ENCODE measurements at places on chromosomes 13 and 19.

GRCh38 chr13:98123176-98123575, 19.7 kb upstream of the FARP1 start:
- no peak for DNase-seq

DNA sequence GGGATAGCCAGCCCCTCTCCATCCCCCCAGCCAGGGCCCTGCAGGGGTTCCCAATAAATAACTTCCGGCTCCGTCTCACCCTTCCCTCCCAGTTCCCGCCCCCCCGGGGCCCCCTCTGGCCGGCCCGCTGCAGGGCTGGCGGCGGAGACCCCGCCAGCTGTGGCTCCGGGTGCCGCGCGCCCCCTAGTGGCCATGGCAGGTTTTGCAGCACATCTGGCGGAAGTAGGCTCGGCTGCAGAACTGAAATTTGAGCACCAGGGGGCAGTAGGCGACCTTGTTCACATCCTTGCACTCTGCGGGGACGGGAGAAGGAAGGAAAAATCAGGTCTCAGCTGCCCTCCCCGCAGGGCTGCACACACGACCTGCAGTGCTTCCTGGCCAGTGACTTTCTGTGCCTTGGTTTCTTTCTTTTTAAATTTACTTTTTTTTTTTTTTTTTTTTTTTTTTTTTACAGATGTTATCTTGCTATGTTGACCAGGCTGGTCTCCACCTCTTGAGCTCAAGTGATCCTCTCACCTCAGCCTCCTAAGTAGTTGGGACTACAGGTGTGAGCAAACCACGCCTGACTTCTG, 3.6 kb upstream of the MYO1F start:
- DNase-seq: peak; percentile 72

DNA sequence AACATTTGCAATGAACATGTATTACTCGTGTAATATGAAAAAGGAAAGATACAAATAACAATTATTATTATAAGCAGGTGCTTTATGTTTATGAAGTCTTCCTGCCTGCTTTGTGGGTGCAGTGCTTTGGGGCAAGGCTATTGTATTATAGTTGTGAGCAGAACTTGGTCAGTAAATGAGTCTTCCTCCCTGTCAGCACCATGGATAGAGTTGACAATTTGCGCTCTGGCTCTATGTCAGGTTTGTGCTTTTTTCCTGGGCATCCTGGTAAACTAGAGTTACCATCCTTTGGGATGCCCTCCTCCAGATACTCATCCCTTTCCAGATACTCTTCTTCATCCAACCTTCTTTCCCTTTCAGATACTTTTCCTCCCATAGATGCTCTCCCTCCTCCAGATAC, 19.6 kb downstream of the ERICH6B start:
- DNase-seq: no peak

GRCh38 chr13:46796129-46796514, 839 bp downstream of the ESD start:
- no peak for DNase-seq

DNA sequence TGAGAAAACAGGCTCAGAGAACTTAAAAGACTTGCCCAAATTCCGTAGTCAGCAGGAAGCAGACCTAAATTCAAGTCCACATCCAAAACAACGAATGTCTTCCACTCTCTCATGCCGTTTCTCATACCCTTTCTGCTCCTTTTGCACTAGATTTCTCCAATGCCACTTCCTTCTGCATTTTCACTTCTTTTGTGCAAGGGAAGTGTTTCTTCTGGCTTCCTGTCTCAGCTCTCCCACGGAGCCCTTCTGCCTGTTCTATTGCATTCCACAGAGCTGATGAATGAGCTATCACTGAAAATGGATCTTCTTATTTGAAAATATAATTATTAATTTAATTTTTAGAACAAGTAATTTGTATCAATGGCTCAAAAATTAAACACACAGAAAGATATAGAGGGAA, 56.1 kb upstream of the STK24 start:
- no peak for DNase-seq

DNA sequence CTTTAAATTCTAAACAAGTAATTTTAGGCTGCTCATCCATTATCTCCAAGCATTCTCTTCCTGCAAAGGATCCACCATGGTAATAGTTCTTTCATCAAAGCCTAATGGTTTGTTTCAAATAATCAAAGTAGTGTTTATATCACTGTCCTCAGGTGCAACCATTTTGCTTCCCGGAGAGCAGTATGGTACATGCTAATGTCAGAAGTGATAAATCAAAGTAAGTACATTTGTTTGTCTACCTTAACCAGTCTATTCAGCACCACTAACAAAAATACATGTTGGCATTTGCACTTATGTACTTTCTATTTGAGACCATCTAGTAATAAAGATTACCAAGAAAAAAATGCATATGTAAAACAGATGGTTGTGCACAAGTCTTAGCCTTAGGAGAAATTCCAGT, 37.5 kb downstream of the DACH1 start:
- DNase-seq: no peak

GRCh38 chr13:99151516-99151915, 49.1 kb upstream of the UBAC2 start:
- no peak for DNase-seq

DNA sequence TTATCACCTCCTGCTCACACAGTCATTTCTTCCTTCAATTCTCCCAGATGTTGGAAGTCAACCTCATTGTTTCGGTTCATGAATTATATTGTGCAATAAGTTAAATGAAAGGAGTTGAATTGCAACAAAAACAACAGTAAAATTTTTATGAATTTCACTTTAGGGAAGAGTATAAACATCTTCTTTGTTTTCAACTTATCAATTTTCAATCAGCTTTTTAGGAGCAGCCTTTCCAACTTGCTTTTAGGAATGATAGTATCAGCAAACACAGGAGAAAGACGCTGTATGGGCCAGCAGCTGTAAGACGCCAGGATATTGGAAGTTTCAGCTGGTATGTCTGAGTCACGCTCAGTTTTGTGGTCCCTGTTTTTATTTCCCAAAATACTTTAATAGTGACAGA, 132.5 kb upstream of the ARGLU1 start:
- DNase-seq: no peak

DNA sequence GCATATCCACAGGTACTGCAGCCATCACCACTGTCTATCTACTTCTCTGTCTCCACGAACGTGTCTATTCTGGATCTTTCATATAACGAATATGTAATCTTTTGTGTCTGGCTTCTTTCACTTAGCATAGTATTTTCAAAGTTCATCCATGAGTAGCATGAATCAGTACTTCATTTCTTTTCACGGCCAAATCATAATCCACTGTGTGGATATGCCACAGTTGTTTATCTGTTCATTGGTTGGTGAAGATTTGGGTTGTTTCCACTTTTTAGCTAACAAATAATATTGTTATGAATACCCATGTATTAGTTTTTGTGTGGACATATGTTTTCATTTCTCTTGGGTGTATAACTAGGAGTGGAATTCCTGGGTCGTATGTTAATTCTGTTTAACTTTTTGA, 14.4 kb downstream of the RGCC start:
- DNase-seq: no peak

GRCh38 chr13:59873856-59874255, 289.9 kb downstream of the DIAPH3 start:
- no peak for DNase-seq

DNA sequence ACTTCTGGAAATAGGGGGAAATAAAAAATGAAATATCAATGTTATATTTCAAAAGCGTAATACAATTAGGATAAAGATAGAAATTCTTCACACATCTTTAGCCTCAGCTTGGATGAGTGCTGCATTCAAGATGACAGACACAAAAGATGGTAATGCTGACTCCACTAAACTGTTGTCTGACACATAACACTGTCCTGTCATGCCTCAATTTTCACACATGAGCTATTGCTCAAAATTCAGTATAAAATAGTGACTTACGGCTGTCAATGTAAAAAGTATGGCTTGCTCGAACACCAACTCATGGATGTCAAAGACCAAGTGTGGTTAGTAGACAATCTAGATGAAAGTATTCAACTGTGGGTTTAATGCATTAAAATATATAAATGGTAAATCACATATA, 94.5 kb downstream of the KLF12 start:
- no peak for DNase-seq

- no peak for DNase-seq
Observed at GRCh38 chr19:18999896-19000620, 33.3 kb downstream of the SUGP2 start.

DNA sequence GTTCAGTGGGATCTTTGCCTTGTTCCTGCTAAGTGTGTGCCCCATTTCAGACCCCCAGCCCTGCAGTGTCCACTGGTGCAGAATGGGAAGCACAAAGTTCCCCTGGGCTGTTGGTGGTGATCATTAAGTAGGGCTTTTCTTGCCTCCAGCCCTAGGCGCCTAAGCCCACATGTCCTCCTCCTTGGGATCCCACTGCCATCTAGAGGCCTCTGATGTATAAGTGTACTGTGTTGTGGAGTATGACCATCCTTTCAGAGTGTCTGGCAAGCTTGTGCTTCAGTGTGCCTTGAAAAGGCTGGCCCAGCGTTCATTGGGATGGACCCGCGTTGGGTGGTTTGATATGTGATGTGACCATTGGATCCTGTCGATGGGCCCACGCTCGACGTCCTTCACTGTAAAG, 71.2 kb downstream of the WASF3 start:
- no peak for DNase-seq

GRCh38 chr19:5138606-5139582, 170.0 kb downstream of the KDM4B start:
- peak; percentile 26 for DNase-seq

- no peak for DNase-seq
Observed at GRCh38 chr19:46639358-46640182, 3.6 kb upstream of the GNG8 start.

GRCh38 chr13:107291875-107292274, 723.9 kb upstream of the ARGLU1 start:
- no peak for DNase-seq

DNA sequence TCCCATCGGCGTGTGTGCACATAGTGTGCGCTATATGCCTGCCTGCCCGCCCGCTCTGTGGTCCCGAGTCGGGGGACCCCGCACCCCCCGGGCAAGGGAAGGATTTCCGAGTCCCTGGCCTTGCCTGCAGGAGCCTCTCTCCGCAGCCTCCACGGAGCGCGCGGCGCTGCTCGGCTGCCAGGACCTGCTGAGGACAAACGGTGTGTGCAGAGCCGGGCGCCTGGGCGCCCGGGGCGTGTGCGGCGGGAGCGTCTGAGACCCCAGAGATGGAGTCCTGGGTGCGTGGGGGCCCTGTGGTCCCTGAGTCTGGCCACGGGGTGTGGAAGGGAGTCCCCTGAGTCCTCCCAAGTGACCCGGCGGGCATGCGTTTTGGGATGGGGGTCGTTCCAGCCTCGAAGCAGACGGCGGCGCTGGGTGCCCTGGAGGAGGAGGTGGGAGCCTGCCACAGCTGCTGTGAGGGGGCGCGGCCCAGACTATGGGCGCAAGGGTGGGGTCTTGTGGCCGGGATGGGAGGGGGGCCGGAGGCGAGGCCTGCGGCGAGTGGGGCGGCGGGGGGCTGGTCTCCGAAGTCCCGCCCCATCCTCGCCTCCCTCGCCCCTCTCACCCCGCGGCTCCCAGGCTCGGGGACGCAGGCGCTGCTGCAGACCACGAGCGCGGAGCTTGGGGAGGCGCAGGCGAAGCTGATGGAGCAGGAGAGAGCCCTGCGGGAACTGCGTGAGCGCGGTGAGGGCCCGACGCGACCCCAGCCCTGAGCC, 25.3 kb downstream of the CLEC4M start:
- no peak for DNase-seq

DNA sequence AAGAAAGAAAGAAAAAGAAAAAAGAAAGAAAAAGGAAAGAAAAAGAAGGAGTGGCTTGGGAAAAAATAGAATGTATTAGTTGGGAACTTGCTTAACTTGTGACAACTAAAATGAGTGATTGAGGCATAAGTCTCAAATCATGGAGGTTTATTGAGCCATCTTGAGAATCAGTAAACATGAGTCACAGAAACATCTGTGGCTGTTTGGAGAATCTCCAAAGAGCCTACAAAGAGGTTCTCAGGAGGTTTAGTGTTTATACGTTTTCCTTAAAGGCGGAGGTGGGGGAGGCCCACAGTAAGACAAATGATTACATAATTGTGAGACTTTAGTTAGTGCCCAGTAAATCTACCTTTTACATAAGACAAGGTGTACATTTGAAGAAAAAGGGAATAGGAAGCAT, 38.6 kb downstream of the WDR87 start:
- no peak for DNase-seq

DNA sequence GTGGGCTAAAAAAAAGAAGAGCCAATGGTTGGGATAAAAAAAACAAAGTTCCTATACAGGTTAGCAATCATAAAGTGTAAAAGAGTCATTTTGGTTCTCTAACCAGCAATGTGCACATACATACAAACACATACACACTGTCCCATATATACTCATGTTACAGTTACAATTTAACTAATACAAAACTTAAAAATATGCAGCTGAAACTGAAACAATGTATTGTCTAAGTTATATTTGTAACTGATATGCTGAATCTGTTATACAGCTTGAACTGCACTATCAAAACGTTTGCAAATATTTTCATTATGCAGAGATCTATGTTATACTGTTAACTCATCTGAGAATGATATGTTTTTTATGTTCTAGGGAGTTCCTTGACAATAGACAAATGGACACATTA, 173.7 kb downstream of the KLF12 start:
- no peak for DNase-seq

DNA sequence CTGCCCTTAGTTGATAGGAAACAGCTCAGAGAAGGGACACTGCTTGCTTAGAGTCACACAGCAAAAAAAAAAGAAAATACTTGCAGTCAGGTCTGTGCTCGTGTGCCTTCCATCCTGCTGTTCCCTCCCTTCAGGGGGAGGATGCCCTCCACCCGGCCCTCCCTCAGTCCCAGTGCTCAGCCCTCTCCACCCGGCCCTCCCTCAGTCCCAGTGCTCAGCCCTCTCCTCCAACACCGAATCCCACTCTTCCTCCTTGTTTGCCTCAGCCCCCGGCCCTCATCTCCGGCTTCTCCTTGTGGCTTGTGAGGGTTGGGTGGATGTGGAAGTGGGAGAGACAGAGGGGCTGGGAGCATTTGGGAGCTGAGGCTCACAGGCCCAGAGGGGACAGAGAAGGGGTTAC, 5.8 kb downstream of the TFPT start:
- no peak for DNase-seq

- no peak for DNase-seq
Observed at GRCh38 chr13:84651288-84651687, 769.0 kb upstream of the SLITRK1 start.

- peak; percentile 9 for DNase-seq
Observed at GRCh38 chr13:48155848-48156247, 60.9 kb upstream of the MED4 start.

DNA sequence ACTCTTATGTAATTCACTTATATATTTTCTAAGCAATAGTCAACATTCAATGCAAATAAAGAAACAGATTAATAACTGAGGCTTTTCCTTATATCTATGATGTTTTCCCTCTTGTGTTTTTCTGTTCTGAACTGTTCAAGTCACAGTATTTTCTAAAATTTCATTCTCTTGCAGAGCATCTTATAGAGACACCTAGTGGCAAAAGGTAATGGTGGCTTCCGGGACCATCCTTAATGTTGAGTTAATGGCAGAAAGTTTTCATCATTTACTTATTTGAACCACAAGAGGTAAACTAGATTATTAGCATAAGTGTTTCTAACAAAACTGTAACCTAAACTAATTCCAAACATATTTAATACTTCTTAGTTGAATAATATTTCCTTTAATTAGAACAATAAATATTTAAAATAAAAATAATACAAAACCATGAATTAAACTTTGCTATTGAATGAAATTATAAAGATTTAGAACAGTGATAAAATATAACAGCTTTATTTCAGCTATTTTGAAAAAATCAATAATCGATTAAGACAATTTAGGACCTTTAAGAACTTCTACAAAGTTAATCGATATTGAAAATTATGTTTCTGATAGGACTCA, 1.7 kb upstream of the SLITRK5 start:
- DNase-seq: no peak
